ENCODE measurements at places on chromosomes 7 and 10. TPM values are rescaled to one million over a fixed set of nuclear protein-coding genes. Genes with fewer than 3 reads are reported as not detected.

DNA sequence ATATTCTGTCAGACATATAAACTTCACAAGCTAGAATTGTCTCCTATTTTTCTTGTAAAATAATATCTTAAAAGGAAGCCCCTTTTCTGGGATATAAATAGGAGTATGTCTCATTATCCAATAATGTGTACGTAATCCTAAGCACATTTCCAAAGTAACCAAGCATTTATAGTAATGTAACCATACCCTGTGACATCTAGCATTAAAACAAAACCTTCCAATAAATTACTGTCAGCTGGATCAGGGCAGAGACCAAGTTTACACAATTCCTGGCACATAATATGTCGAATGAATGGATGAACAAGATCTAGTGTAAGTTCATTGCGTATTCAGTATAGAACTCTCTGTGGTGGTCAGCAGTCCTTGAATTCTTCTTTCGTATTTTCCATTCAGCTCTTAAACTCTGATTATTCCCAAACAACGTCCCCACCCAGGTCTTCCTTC lies 14.3 kb downstream of the CPED1 start:
- no peak for DNase-seq

TEX47 gene
- polyA plus RNA-seq = not detected

SFTPA2 gene
- 0.26 TPM for polyA plus RNA-seq

GRCh38 chr10:126997801-126998590 lies 92.8 kb downstream of the DOCK1 start:
- no peak for DNase-seq

- DNase-seq = no peak
Observed at GRCh38 chr10:61423178-61423577, 30.0 kb downstream of the TMEM26 start.

DNA sequence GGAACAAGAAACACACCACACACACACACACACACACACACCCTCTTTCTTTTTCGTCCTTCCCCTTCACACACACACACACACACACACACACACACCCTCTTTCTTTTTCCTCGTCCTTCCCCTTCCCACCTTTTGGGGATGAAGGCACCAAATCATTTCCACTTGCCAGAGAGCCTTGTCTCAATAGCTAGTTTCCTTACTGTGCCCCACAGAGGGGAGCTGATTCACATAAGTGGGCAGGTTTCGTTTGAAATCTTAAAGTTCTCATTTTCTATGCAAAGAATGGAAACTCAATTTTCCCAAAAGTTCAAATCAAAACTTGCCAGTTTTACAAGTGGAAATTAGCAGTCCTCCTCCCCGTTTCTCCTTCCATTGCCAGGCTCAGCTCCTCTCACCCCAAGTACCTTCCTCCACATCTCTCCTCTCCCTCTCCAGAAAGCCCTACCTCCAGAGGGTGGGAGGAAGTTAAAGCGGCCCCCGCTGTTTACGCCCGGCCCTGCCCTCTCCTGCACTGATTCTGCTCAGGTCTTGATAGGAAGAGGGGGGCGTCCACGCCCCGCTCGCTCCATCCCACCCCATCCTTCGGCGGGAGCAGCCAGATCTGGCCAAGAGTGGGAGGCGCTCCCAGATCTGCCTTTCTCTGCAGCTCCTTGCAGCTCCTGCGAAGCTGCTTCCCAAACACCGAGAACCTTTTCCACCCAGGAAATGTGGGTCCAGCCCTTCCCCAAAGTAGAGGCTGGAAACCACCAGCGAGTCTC lies 1.3 kb downstream of the CTTNBP2 start:
- DNase-seq = no peak

- no peak for DNase-seq
Observed at GRCh38 chr7:141312828-141313521, 238.2 kb upstream of the AGK start.

DNA sequence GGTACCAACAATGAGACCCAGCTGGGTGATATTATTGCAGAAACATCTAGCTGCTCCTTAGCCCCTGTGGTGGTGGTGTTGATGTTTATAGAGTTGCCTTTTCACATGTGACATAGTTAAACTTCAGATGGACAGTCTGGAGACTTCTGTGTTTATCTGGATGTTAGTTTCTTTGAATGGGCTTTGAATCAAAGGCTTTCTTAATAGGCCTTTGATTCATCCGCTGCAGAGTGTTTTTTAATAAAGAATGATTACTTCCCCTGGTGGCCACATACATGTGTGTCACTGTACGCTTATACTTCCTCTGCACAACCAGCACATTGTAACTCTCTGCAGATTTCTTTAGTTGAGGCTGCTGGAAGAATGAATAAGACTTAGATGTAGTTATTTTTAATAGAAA lies 221.0 kb downstream of the DYNC1I1 start:
- DNase-seq = no peak

DNA sequence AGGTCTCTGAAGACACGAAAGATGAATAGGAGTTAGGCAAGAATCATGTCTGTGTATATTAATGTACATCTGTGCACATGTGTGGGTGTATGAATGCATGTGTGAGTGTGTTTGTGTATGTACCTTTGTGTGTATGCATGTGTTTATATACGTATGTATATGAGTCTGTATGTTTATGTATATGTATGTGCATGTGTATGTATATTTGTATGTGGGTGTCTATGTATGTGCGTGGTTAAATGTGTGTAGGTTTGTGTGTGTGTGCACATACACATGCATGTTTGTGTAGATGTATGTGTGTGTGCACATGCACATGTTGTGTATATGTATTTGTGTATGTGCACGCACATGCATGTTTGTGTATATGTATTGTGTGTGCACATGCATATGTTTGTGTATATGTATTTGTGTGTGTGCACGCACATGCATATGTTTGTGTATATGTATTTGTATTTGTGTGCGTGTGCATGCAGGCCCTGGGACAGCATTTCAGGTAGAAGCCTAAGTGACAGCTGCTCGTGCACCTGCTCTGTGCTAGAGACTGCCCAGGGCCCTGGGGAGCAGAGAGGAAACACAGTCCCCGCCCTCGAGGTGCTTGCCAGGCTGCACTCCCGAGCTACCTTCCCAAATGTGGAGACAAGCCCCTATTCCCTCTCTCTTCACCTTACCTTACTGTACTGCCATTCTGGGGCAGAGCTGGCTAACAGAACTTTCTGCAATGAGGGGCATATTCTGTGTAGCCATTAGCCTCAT lies 12.1 kb downstream of the PNLIPRP1 start:
- DNase-seq = no peak

GRCh38 chr10:36073796-36074345 lies 431.8 kb upstream of the FZD8 start:
- DNase-seq = no peak

DNA sequence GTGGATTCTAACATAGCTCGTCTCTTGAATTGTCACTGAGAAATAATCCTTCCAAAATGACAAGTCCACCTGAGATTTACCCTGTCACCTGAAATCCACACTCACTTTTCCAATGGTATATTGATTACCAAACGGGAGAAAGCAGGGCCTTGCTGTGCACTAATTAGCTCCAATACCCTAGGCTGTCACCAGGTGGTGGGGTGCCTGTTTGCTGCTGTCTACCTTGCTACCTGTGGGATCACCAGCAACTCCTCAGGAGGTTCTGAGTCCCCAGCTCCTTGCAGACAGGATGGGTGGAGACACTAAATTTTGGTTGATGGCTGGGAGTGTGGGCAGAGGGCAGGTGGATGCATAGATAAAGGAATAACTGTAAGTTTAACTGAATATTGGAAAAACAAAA lies 237.2 kb upstream of the ZNF32 start:
- no peak for DNase-seq

- DNase-seq = no peak
Observed at GRCh38 chr7:129149511-129149910, 5.0 kb downstream of the TSPAN33 start.

DNA sequence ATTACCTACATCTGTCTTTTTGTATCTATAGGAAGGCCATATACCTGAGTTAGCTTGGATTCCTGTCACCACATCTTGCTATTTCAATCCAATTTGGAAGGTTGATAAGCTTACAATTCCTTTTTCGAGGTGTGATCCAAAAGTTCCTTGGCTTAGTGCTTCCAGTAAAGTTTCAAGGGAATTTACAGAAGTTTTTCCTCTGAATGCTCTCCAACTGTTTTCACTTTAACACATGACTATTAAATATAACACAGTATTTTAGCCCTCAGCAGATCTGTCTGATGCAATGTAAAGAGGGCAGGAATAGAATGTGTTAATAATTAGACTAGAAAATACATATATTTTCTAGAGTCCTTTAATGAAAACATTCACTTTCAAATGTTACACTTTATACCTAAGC lies 171.4 kb downstream of the DKK1 start:
- no peak for DNase-seq

UFSP1 gene
- polyA plus RNA-seq = 2.8 TPM

DNA sequence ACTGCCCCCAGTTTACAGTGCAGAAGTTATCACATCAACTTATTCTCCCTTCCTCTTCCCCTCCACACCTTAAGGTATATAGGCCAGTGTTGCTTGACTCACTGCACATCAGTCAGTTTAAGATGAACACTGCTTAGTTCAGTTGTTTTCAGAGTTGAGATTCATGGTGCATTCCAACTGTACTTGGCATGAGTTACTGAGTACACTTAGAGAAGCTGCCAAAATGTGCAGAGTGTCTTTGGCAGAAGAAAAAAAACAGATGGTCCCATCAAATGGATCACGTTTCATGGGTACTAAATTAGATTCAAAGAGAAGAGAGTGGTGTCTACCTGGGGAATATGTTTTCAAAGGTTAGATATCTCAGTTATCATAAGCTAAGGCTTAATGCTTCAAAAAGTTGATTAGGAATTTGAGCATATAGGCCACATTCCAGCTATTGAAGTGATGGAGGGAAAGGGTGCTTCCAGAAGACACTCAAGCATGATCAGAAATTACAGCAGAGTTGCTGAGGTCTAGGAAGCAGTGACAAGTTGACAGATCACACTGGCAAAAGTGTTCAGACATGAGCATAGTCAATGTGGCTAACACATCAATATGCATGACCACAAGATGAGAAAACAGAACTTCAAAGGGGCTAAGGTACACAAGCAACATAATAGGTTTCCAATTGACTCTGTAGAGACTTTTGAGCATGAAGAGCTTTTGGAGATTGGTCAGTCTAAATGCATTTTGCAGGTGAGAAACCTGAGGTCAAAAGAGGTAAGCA lies 579.2 kb upstream of the CELF2 start:
- no peak for DNase-seq

GRCh38 chr10:103800789-103801540 lies 54.4 kb downstream of the SH3PXD2A start:
- DNase-seq = no peak

DNA sequence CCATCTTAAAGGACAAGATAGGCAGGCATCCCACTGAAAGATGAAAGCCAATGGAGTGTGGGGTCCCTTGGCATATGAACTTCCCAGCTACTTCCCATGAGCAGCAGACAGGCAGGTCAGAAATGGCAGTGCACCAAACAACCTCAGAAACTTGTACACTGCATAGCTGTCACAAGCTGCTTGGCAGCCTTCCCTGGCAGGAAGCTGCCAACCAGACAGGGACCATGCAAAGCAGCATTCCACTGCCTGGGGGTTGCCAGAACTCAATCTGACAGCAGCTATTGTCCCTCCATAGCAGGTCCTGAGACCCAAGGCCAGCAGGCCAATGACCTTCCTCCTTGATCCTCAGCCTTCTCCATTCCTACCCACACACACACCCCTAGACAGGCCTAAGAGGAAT lies 139.5 kb downstream of the PLCE1 start:
- peak; percentile 35 for DNase-seq

- DNase-seq = no peak
Observed at GRCh38 chr7:98073047-98073446, 33.6 kb upstream of the LMTK2 start.

GRCh38 chr10:12550994-12551393 lies 201.6 kb downstream of the CAMK1D start:
- no peak for DNase-seq

- peak; percentile 81 for DNase-seq
Observed at GRCh38 chr7:39949971-39950472, at the start of gene CDK13. Gene CDK13 (plus strand): TSS chr7:39950256. CDS start chr7:39950642, 386 bp downstream.

Data from hindlimb muscle (tissue), 1 donor.